ENCODE measurements at places on chromosomes 1 and 21. TPM values are rescaled to one million over a fixed set of nuclear protein-coding genes. Genes with fewer than 3 reads are reported as not detected.

Gene ATXN7L2
- polyA plus RNA-seq = 4.0 TPM

Gene ASTN1
- polyA plus RNA-seq = 0.29 TPM

DNA sequence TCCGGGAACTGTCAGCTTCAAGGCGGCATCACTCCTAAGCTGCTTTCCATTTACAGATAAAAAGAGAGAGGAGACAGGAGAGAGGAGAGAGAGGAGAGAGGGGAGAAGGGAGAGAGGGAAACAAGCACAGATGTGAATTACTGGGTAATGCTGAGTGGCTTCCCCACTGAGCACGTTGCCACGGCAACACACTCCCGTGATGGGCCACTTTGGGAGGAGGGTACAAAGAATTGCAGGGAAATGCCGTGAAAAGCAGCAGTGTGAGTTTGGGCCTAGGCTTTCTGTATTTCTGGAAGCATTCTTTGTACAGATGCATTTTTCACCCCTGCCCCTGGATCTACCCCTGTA is 128.0 kb upstream of the IRF2BP2 start:
- DNase-seq = peak; percentile 63

DNA sequence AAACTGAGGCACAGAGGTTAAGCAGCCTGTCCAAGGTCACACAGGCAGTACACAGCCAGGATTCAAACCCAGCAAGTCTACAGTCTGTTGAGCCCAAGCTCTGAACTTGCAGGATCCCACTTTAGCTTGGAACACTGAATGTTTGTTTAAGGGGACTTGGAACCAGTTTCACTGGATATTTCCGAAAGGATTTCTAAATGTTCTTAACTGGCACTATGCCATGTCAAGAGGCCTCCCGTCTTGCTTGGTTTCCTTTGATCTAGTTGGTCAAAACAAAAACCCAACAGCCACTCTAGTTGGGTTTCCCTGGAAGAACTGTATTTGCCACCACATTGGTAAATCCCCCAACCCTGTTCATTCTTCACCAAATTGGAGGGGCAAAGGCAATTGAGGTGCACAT is 317.6 kb upstream of the KAZN start:
- no peak for DNase-seq

GRCh38 chr1:232878086-232878485 is 72.3 kb upstream of the NTPCR start:
- no peak for DNase-seq

DNA sequence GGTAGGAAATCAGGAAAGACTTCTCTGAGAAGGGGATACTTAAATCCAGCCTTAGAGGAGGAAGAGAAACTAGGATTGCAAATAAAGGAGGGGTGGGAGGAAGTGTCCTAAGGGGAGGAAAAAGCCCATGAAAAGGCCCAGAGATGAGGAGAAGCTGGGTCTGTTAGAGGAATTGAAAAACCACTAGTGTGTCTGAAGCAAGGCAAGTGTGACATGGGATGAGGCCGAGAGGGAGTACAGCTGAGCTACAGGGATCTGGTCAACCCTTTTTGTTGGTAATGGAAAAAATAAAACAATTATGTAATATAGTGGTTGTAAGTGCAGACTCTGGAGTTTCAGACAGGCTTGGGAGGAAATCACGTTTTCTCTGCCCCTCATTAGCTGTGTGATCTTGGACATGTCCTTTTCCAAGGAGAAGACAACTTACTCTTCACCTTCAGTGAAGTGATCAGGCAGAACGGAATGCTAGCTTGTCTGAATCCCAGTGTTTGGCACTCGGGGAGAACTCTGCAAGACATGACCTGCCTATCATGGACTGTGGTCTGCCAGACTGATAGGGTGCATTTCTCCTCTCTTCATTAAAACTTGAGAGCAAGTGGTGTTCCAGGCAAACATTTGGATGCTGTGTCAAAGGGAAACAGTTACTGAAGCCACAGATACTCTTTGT is 7.4 kb upstream of the S100A10 start:
- no peak for DNase-seq
